ENCODE measurements at places on chromosomes 1 and 21.

- DNase-seq = no peak
Measured at GRCh38 chr1:68770817-68771216, 273.9 kb upstream of the DEPDC1 start.

GRCh38 chr1:197367627-197368026 lies 99.6 kb downstream of the CRB1 start:
- DNase-seq = no peak

- DNase-seq = no peak
Measured at GRCh38 chr1:9687874-9688582, 36.5 kb downstream of the PIK3CD start.

- DNase-seq = no peak
Measured at GRCh38 chr1:22629886-22630285, 6.5 kb upstream of the C1QA start.

- DNase-seq = no peak
Measured at GRCh38 chr21:45353200-45353599, 51.8 kb upstream of the COL18A1 start.

DNA sequence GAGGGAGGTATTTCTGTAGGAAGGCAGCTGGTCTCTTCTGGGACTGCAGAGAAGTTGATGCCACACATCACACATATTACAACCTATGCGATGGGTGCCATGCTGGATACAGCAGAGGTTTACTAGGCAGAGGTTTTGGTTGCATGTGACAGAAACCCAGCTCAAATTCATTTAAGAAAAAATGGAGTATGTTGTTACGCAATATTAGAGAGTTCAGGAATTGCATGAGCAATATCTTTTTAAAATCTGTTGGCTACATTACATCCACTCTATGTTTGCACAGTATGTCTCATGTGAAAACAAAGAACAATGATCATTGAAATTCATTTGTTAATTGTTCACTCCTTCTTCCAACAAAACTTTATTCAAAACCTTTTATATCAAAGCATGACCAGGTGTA lies 425.2 kb downstream of the RWDD3 start:
- no peak for DNase-seq

DNA sequence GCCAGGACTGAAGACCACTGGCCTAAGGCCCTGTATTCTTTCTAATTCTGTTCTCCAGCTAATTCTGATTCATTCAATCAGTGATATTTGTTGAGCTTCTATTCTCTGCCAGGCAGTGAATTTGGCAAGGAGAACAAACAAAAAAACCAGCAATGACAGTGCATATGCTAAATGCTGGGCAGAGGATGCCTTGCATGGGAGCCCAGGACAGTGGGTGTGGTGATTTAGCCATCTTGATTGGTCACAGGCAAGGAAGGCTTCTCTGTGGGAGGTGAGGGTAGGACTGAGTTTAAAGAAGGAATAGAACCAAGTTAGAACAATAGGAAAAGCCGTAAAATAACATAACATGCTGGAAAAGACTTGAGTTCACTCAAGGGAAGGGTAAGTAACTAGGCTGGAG lies 9.2 kb upstream of the CPT2 start:
- no peak for DNase-seq

DNA sequence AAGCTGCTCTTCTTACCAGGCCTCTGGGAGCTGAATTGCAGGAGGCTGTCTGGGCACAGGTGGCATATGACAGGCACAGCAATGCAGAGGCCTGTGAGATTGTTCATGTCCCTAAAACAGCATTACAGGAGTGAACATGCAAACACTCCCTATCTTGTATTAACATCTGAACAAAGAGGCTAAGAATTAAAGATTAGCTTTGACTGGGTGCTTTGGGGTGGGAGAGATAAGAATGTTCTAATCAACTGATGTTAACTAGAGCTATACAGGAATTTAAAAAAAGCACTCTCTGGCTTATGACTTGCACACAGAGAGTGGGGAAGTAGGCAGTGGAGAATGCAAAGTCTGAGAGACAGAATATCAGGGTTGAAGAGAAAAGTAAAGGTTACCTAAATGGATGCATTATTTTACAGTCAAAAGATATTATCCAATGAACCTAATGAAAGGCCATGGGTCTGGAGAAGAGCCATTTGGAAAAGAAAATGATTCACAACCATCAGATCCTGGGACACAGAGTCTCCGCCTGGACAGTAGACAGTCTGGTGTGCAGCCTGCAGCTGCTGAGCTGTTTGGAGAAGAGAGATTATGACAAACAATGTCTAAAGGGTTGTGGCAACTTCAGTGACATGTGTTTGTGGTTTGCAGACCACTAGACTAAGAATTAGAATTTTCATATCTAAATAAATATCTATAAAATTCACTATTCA lies 20.2 kb downstream of the DPT start:
- DNase-seq = no peak

- no peak for DNase-seq
Measured at GRCh38 chr1:11615090-11615489, 39.1 kb downstream of the FBXO2 start.

GRCh38 chr1:1351511-1352427 lies 2.6 kb upstream of the DVL1 start:
- no peak for DNase-seq

DNA sequence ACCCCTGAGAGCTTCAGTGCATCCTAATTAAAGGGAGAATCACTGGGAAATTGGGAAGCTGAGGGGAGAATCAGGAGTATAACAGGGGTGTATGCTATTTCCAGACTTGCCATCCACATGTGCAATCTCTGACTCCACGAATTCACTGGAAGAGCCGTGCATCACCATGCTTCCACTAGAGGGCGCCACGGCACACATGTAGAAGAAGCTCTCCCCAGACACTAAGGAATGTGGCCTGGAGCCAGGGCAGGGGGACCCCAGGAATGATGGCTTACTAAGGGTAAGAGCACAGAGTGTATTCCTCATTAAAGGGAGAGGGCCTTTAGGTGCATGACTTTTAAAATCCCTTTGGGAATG lies 81.5 kb downstream of the ABCA4 start:
- no peak for DNase-seq

- no peak for DNase-seq
Measured at GRCh38 chr1:236209713-236210112, 67.4 kb downstream of the GPR137B start.

DNA sequence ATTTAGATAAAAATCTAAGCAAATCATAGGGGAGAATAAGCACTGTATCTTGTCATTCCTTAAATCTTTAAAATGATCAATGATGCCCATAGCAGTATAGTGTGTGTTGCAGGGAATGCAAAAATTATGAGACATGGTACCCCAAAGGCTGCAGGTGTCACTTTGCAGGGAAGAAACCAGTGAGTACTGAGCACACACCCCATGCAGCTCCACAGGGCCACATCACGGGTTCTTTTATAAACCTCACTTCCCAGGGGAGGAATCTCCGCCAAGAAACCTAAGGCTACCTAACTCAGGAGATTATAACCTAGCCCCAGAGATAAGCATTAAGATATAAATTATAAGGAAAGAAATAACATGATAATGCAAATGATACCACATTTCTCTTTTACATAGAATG lies 115.6 kb downstream of the APP start:
- no peak for DNase-seq

DNA sequence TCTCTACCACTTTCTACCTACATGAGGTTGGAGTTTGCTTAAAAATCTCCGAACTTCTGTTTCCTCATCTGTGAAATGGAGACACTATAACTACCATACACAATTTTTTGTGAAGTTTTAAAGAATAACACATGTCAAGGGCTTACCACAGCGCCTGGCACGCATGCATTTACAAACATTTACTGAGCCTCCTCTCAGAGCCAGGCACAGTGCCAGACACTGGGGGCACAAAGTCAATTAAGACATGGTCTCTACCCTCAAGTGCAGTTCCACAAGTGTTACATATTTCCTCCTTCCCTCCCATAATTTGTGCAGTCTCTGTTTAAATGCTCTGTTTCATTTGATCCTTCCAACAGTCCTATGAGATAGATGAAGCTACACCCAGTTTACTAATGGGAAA lies 356.4 kb upstream of the ESRRG start:
- DNase-seq = no peak

DNA sequence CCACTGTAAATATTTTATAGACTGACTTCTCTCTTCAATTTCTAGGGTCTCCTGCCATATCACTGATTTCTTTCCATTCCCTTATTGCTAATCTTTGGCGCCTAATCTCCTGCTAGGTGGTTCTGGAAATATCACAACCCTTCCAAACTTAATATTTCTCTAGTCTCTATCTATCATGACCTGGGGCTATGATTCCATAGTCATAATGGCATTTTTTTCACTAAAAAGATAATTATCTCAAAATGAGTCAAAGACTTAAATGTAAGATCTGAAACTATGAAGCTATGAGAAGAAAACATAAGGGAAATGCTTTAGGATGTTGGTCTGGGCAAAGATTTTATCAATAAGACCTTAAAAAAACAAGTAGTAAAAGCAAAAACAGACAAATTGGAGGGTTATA lies 74.2 kb downstream of the LEPR start:
- DNase-seq = no peak

DNA sequence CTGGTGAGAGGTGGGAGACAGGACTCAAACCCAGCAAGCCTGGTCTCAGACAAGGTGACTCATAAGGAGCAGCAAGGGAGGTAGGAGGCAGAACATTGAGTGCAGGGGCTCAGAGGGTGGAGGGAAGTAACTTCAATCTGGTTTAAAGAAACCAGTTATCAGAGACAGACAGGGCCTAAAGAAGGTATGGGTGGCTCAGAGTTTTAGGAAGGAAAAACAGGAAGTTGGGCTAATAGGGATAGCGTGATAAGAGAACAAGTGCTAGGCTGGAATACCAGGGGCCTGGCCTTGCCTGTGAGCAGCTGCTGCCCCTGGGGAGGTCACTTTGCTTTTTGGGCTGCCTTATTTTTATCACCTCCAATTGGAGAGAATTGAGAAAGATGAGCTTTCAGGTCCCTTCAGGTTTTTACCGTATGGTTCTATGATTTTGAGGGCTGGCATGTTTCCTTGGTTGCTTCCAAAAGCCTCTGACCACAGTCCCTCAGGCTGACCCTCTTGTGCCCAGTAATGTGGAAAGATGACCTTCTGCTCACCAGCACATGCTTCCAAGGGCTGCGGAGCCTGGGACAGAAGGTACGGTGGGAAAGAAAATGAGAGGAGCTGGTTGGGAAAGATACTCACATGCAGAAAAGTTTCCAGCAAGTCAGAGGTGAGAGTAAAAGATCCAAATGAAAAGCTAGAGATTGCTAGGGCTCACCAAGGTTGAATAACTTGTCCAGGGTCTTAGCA lies 77.0 kb downstream of the DDR2 start:
- no peak for DNase-seq

DNA sequence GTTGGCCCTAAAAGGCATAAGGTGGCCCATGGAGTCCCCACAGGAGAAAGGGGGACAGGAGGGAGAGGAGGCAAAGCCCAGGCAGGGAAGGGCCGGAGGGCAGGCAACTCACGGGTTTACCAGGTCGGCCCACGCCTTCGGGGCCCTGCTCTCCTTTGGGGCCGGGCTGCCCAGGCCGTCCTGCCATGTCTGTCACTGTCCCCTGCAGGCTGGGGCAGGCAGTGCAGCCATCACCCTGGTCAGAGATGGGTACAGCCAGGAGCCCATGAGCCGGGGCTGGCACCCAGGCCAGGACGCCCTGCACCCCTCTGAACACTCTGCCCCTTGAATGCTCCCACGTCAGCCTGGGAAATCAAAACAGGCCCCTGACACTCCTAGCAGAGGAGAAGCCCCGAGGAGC lies 19.8 kb downstream of the COL16A1 start:
- no peak for DNase-seq

- DNase-seq = no peak
Measured at GRCh38 chr1:147736883-147737282, 23.5 kb downstream of the GJA5 start.

GRCh38 chr1:208834381-208835096 lies 590.4 kb upstream of the PLXNA2 start:
- peak; percentile 21 for DNase-seq

GRCh38 chr1:147500309-147500839 lies 40.9 kb upstream of the BCL9 start:
- no peak for DNase-seq

- DNase-seq = no peak
Measured at GRCh38 chr1:211037095-211037494, 96.9 kb downstream of the KCNH1 start.

DNA sequence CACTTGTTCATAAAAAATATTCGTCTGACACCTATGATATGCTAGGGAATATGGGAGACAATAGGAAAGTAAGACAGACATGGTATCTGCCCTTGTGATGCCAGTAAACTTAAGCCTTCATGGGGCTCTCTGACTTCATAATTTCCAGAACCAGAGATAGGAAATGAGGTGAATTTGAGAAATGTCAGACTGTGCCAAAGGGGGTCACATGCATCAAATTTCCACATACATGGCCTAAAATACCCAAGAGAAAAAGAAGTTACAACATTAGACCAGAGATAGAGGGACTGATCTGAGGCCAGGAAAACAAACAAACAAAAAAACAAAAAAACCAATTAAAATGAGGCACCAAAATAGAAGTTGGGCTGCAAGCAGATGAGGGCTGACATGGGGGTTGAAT lies 75.7 kb downstream of the DISC1 start:
- no peak for DNase-seq

- peak; percentile 19 for DNase-seq
Measured at GRCh38 chr1:81305997-81306452, 494.7 kb upstream of the ADGRL2 start.

- no peak for DNase-seq
Measured at GRCh38 chr1:230627767-230628166, 14.5 kb upstream of the COG2 start.

DNA sequence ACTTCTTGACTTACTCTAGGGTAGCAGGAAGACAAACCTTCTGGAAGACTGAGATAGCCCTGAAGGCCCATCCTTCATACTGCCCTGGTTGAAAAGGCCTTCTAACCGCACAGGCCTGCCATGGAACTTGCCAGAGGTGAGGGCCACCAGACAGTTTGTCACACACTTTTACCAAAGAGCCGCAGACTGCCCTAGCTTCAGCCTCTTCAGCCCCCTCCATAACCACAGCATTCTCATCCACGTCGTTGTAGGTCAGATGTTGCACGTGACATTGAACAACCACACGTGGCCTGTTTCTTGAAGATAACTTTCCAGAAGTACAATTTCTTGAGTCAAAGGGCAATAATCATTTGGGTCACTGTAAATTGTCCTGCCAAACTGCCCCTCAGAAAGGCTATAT lies 18.9 kb downstream of the ZNF362 start:
- DNase-seq = no peak

- no peak for DNase-seq
Measured at GRCh38 chr1:2617971-2618470, 14.8 kb downstream of the MMEL1 start.

- no peak for DNase-seq
Measured at GRCh38 chr1:159964144-159964543, 10.1 kb upstream of the SLAMF9 start.

- DNase-seq = no peak
Measured at GRCh38 chr1:235018720-235019444, 109.8 kb downstream of the TOMM20 start.

DNA sequence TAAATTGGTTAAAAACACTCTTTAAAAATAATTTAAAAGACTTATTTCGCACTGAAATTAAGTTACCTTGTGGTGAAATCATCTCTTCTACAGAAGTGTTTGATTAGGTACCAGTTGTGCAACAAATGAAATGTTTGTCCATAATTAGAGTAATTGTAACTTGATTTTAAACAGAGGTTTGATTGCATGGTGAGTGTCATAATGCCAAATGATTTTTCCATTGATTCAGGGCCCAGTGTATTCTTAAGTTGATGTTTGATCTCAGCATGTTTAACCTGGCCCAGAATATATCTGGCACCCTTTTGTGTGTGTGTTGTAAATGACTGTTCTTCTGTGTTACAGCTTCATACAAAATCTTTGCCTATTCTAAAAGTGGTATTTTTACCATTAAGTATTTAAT lies 28.5 kb downstream of the LRRC8B start:
- DNase-seq = no peak
